ENCODE measurements at places on chromosomes 16 and 17.

DNA sequence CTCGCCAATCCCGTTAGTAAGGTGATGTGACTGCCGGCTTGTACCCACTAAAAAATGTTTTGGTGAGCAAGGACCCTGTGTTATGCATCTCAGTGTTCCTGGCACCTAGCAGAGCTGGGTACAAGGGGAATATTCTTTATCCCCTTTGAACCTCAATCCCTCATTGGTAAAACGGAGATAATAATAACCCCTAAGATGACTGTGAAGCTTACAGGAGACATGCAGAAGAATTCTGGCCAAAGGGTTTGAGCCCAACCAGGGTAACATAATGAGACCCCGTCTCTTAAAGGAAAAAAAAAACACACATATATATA lies 896 bp downstream of the GGA2 start:
- DNase-seq, result no peak

GRCh38 chr17:21210411-21211076 lies 3.4 kb downstream of the TMEM11 start:
- DNase-seq, result no peak

DNA sequence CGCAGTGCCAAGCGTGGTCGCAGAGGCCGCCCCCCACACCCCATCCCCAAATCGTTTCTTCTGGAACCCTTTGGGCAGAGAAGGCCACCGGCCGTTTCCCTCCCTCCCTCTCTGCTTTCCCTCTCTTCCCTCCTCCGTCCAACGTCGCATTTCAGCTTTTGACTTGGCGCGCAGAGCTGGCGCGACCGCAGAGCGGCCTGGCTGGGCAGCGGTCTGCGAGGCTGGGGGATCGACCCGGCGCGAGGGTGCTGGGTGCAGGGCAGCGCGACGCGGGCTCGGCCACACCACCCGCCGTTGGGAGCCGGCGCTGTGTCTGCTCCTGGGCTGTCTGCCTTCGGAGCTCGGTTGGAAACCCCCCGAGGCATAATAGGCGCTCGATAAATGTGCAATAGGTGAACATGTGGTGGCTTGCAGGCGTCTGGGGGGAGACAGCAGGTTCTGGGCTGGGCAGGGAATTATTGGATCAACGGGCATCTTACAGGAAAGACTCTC lies 2.8 kb upstream of the NTN3 start:
- no peak for DNase-seq

DNA sequence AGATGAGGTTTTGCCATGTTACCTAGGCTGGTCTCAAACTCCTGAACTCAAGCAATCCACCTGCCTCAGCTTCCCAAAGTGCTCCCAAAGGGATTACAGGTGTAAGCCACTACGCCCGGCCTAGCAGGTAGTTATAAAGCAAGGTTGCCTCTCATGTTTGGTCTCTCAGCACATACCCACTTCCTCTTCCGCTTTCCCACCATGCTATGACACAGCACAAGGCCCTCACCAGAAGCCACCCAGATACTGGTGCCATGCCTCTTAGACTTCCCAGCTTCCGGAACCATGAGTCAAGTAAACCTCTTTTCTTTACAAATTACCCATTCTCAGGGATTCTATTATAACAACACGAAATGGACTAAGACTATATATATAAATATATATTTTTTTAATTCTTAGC lies 143.6 kb downstream of the COPRS start:
- DNase-seq, result no peak

GRCh38 chr16:89038221-89038721 lies 55.4 kb upstream of the ACSF3 start:
- no peak for DNase-seq

DNA sequence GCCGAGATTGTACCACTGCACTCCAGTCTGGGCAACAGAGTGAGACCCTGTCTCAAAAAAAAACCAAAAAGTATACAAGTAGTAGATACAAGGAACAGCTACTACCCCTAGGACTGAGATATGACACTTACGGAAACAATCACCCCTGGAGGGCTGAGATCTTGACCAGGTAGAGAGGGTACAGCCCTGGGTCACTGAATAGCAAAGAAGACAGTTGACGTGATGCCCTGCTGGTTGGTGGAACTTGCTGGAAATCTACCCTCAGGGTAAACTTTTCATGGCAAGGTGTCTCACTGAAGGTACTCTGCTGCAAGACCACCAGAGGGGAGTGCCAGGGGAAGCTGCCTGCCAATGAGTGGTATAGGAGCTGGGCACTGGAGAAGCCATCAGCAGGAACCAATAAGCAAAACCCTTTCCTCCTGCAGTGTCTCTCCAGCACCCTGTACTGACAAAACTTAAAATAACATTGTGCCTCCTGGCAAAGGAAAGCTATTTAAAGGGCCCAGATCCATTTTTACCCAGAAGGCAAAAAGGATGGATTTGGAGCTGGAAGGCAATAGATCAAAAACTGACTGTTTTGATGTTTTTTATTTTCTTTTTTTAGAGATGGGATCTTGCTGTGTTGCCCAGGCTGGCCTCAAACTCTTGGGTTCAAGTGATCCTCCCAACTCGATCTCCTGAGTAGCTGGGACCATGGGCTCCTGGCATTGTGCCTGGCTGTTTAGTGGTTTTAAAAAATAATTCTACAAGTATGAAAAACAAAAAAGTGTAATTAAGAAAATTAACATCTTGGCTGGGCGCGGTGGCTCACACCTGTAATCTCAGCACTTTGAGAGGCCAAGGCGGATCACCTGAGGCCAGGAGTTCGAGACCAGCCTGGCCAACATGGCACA lies 11.3 kb upstream of the PDXDC1 start:
- DNase-seq, result no peak

- no peak for DNase-seq
Measured at GRCh38 chr16:82111944-82112343, 58.1 kb downstream of the MPHOSPH6 start.

- no peak for DNase-seq
Measured at GRCh38 chr16:69619514-69619913, 53.7 kb downstream of the NFAT5 start.

DNA sequence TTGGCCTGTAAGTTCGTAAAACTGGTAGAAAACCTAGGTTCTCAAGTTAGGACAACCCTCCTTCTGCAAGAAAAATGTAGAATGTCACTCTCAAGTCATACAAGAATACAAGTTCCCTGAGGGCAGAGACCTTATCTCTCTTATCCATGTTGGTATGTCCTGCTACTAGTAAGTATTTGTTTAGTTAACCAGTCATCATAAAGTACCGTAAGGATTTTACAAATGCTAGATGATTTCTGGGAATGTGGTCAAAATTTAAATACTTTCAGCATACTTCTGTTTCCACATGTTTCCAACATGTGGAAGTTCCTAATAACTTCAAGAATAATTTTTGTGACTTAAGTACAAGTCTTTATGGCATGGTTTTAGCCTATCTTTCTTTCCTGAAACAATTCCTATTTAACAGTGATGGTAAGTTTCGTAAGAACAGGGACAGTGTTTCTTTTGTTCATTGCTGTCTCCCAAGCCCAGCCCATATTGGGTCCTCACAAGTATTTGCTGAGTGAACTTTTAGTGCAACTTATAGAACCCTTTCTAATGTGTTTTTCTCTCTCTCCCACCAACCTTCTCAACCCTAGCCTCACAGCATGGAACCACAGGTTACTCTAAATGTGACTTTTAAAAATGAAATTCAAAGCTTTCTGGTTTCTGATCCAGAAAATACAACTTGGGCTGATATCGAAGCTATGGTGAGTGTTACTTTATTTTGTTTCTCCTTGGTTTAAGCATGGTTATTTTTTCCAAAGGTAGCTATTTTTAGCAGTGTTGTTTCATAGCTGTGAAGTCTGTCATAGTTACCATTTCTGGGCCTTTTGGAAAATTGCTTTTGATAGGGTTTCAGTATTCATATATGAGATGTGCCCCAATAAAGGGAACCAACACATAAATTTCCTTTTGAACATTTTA lies 4.5 kb downstream of the NBR1 start:
- DNase-seq, result no peak

DNA sequence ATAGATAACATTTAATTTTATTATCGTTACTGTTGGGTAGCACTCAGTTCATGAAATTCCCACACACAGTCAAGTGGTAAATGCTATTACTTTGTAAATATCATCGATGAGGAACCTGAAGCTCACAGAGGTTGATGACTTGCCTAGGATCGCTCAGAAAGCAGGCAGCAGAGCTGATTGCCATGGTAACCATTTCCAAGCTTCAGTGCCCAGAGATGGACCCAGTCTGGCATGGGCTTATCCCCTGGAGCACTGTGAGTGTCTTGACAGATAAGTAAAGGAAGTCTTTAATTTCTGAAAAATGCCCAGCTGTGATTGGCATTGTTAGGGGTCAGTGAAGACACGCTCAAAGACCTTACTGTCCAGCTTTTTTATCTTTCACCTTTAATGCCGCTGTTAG lies 95.0 kb downstream of the PRKCB start:
- no peak for DNase-seq

- no peak for DNase-seq
Measured at GRCh38 chr17:40841246-40841645, 18.8 kb upstream of the KRT10 start.

GRCh38 chr16:70730944-70731343 lies 45.1 kb upstream of the MTSS2 start:
- no peak for DNase-seq

- DNase-seq, result no peak
Measured at GRCh38 chr16:28219282-28219681, 7.5 kb upstream of the XPO6 start.

GRCh38 chr17:32609085-32609484 lies 122.3 kb downstream of the CDK5R1 start:
- DNase-seq, result peak; percentile 28

DNA sequence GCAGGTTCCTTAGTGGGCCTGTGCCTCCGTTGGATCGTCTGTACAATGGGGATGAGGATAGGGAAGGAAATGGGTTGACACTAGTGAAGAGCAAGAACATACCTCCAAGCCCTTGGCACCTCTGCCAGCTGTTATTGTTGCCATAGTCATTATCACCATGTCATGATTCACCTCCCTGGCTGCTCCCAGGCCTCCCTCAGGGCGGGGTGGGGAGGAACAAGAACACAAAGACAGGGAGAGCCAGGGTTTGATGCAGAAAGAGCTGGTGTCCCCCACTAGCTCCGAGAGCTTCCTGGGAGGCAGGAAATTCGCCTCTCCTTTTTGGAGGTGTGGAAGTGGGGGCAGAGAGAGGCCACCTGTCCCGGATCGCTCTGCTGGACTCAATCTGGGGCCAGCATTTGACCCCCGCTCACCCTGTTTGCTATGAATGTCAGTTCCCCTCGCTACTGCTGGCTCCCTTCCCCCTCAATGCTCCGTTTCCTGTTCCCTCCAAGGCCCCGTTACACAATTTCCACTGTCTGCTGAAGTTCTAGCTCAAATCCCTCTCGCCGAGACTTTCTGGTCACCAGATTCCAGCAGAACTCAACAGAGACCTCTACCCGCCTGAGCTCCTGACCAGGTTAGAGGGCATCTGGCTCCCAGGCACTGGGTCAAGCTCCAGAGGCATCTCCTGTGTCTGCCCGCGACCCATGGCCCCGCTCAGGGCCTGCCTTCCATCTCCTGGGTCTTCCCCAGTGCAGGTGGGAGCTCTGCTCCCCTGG lies 9.1 kb downstream of the TIMP2 start:
- DNase-seq, result no peak

DNA sequence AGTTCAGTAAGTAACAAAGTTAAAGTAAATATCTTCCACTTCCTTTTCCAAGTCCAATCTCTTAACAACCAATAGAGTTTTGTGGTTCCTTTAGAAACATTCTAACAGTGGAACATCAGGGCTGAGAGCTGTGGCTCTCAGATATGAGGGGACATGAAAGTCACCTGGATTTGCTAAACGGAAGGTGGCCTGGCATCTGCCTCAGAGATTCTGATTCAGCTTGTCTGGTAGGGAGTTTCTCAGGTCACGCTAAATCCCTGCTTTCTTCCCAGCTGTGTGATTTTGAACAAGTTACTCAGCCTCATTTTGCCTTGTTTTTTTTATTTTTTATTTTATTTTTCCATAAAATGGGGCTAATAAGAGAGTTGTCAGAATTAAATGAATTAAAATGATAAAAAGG lies 411.0 kb upstream of the CDH11 start:
- DNase-seq, result no peak

DNA sequence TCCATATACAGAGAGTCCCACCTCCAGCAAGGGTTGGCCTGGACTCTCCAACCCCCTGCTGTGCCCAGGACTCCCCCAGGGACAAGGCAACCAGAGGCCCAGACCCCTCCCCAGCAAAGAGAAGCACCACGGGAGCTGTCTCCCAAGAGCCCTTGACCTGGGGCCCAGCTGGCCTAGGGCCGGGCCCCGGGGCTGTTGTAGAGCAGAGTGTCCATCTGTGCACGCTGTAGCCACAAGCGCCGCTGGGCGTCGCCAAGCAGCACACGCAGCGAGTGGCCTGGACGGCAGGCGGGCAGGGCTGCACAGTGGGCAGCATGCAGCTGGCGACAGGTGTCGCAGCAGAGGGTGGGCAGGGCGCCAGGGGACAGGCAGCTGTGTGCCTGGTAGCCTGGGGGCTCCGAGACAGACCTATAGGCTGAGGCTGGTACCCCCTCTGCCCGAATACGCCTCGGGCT lies 4.3 kb downstream of the SPATA2L start:
- no peak for DNase-seq

DNA sequence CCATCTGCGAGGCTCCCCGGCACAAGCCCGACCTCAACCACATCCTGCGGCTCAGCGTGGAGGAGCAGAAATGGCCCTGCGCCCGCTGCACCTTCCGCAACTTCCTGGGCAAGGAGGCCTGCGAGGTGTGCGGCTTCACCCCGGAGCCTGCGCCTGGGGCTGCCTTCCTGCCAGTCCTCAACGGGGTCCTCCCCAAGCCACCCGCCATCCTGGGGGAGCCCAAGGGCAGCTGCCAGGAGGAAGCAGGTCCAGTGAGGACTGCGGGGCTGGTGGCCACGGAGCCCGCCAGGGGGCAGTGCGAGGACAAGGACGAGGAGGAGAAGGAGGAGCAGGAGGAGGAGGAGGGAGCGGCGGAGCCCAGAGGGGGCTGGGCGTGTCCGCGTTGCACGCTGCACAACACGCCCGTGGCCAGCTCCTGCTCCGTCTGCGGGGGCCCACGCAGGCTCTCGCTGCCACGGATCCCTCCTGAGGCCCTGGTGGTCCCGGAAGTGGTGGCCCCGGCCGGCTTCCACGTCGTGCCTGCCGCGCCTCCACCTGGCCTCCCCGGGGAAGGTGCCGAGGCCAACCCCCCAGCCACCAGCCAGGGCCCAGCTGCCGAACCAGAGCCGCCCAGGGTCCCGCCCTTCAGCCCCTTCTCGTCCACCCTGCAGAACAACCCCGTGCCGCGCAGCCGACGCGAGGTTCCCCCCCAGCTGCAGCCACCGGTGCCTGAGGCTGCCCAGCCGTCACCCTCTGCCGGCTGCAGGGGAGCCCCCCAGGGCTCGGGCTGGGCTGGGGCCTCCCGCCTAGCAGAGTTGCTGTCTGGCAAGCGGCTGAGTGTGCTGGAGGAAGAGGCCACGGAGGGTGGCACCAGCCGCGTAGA lies 13.1 kb upstream of the PRR35 start:
- no peak for DNase-seq

- no peak for DNase-seq
Measured at GRCh38 chr16:20884240-20884556, 16.0 kb downstream of the DCUN1D3 start.

- DNase-seq, result no peak
Measured at GRCh38 chr17:77096570-77097214, 44.1 kb upstream of the SEC14L1 start.

GRCh38 chr17:43015579-43015978 lies 6.6 kb downstream of the VAT1 start:
- DNase-seq, result no peak

GRCh38 chr16:58107709-58108108 lies 21.5 kb downstream of the CFAP20 start:
- DNase-seq, result no peak

- DNase-seq, result no peak
Measured at GRCh38 chr16:83915491-83915890, 16.6 kb downstream of the MLYCD start.

GRCh38 chr17:71963351-71963750 lies 157.5 kb upstream of the SOX9 start:
- no peak for DNase-seq

GRCh38 chr17:11278186-11278991 lies 37.4 kb downstream of the SHISA6 start:
- no peak for DNase-seq
